ENCODE measurements at places on chromosomes 12 and 14.

DNA sequence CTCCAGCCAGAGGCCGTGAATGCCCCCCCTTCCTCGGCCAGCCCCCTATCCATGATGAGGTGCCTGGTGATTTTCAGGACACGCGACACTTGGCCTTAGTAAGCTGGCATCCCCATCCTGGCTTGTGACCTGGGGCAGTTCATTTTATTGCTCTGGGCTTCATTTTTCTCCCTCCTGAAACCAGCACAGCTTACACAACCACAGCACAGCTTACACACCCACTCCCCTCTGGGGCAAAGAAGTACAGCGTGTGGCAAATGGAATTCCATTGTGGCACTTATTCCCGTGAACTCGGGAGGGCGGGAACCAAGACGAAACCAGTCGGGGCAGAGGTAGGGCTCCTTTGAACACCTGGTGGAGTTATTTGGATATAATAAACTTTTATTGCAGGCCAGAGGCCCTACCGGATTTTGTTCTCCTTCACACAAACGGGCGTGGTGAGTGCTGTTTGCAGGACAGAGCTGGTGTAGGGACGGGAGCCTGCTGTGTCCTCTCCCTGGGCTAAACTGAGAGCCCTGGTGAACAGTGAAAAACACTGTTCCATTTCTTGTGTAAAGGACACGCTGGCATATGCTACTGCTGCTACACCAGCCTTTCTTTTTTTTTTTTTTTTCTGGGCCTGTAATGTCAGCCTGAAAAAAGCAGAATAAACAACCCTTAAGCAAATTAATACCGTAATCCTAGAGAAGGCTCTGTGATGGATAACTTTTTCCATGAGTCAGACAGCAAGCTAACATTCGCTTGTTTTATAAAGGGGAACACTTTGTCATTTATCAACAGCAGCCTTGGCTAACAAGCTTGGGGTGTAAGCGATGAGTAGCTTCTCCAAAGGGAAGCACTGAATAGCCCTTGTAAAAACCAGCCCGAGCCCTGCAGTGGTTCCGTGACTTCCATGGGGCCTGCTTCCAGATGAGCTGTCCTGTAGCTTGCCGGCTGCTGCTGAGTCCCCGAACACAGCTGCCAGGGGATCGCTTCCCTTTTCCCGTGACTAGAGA lies 29.3 kb downstream of the CD9 start:
- DNase-seq: no peak

DNA sequence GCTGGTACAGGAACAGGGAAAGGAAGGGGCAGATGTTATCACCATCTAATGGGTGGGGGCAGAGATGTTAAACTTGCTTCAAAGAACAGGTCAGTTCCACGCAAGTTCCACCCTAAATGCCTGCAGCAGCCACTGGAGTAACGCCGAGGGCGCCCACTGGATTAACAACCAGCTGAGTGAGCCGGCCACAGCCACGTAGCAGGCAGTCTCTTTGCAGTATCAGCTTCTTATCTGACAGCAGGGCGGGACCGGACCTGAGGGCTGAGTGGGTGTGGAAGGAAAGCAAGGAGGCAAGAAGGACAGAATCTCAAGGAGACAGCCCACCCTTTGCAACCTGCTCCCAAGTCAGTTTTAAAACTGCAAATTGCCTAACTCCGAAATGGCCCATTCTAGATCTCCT lies 38.4 kb upstream of the FOXN3 start:
- no peak for DNase-seq

DNA sequence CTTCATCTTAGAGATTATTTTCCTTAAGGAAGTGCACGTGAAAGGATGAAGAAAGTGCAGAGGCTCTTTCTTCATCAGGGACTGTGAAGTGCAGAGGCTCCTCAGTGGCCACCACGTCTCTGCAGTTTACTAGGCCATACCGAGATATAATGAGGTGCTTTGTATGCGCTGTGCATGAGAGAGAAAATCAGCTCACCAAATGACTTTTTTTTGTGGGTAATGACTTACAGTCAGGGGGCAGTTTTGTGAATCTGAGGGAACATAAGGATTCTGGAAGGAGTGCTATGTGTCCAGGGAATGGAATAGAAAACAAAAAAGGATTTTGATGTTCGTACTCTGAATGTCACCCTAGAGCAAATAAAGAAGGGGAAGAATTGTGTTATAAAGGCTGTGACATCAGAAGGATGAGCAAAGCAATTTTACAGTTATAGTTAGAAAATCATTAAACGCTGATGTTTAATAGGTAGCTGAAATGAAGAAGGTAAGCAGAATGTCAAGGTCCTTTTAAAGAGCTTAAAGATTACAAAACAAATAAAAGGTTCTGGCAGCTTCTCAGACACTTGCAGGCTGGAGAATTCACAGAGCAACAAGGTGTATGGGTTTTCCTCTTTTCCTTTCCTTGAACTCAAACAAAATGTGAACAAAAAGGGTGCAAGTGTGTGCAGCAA lies 247.5 kb upstream of the NOVA1 start:
- no peak for DNase-seq

DNA sequence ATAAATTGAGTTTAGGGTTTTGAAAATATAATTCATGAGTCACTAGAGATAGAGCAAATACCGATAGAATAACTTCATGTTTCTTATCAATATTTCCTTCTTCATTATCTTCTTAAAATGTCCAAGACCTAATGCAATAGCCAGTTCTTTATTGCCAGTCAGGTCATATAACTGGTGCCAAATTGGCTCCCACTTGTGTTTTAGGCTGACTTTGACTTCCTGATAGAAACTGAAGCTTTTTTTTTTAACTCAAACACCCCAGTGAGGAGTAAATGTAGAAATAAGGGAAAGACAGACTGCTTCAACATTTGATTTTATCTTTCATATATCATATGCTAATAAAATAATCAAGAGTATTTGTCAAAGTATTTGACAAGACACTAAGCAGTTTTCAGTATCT lies 80.7 kb downstream of the ARMH4 start:
- DNase-seq: no peak

- DNase-seq: no peak
Observed at GRCh38 chr14:37221073-37221472, 23.3 kb downstream of the MIPOL1 start.

DNA sequence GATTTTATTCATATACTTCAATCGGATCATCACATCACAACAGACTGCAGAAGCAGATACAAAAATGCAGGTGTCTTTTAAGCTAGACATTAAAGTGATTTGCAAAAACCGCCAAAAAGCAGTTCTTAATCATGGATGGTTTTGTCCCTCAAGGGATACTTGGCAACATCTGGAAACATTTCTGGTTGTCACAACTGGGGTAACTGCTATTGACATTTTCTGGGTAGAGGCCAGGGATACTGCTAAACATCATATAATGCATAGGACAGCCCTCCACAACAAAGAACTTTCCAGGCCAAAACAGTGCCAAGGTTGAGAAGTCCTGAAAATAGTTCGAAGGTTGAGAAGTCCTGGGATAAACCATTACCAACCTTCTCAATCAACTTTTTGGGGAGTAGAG lies 101.8 kb upstream of the BBS10 start:
- DNase-seq: no peak

DNA sequence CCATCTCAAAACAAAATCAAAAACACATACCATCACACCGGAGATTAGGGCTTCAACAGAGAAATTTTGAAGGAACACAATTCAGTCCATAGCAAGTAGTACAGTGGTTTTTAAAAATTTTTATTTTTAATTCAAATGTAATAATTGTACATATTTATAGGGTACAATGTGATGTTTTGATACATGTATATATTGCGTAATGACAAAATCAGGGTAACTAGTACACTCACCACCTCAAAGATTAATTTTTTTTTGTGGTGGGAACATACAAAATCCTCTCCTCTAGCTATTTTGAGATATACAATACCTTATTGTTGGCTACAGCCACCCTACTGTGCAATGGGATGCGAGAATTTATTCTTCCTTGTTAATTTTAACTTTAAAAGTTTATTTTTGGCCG lies 26.0 kb upstream of the ETFBKMT start:
- no peak for DNase-seq

DNA sequence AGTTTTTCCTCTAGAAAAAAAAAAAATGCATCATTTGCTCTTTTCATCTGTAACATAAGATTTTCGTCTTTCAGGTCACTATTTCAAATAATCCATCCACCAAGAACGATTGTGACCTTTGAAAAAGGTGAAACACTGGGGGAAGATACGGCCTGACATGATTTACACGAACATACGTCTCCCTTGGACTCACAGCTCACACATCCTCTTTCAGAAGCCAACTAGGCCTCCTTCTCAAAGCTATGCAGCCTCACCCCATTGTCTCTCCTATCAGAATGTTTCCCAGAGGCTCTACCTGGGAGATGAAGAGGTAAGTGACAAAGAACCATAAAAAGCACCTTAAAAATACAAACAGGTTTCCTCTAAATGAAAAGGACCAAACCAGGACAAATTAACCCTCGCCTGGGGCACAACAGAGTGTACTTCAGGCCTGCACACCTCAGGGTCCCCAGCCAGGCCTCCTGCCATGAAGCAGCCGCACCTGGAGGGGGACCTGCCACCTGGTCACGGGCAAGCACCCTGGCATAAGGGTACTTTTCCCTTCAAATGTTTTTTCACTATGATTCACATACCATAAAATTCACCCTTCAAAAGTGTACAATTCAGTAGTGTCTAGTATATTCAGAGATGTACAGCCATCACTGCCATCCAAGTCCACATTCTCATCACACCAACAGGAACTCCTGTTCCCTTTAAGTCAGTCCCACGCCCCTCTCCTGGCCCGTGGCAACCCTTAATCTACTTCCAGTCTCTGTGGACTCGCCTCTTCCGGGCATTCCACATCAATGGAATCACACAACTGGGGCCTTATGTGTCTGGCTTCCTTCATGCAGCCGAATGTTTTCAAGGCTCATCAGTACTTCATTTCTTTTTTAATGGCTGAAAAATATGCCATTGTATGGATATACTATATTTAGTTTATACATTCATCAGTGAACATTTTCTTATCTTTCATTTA lies 5.4 kb downstream of the SLC15A4 start:
- DNase-seq: no peak

DNA sequence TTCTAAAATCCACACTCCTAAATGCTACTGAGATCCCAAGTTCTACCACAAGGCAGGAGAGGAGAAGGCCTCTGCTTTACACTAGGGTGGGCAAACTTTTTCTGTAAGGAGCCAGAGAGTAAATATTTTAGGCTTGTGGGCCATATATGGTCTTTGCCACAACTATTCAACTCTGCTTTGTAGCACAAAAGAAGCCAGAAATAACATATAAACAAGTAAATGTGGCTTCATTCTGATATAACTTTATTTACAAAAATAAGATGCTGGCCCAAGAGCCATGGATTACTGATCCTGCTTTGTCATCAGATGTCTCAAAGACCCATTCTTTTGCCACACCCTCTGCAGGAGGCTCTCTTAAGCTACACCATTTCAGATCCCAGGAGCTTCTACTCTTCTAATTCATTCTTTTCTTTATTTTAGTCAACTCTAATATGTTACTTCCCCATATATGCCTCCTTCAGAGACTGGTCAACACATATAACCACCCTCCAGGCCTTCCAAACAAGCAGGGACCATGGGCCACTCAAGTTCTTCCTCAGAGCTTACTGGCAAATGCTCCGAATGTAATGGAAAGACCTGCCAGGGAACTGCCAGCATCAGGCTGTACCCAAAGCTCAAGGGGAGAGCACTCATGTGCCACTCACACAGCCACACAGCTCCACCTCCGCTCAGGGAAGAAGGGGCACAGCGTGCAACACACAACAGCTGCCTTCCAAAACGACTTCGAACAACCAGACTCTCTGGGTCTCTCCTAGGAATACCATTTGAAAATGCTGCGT lies 15.6 kb downstream of the APPL2 start:
- no peak for DNase-seq

- no peak for DNase-seq
Observed at GRCh38 chr14:48398675-48399282, 723.4 kb upstream of the MDGA2 start.

DNA sequence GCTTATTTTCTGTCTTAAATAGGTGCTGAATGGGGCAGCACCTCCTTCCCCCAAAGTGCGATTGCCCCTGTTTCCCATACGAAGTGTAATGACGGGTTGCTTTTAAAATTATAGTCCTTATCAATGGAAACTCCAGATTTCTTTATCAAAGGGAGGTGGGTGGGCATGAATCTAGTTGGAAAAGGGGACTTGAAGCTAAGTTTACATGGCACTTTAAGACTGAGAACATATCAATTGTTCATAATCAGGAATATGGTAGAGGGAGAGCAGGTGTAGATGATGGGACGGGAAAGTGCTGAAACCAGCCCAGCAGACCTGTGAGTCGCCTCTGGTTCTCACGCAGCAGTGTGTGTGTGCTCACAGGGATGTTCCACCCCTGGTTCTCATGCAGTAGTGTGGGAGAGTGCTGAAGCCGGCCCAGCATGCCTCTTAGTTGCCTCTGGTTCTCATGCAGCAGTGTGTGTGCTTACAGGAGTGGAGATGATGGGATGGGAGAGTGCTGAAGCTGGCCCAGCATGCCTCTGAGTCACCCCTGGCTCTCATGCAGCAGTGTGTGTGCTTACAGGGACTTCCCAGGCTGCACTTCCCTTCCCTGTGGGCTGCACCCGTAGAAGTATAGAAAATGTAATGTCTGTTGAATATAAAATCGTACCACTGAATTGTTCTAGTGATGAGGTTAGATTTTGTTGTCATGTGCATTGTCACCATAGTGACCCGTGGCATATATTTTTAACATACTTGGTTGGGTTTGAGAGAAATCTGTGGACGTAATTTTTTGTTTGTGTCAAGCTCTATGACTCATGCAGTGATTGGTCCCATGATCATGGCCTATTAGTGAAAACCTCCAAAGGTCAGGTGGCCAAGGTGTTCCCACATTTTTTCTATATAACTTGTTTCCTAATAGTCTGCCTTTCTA lies 51.6 kb downstream of the GPATCH2L start:
- DNase-seq: no peak

GRCh38 chr14:89746654-89747053 lies 207.9 kb downstream of the EFCAB11 start:
- no peak for DNase-seq

- DNase-seq: no peak
Observed at GRCh38 chr12:63228853-63229252, 77.9 kb upstream of the AVPR1A start.

GRCh38 chr12:113232840-113233585 lies 11.7 kb downstream of the TPCN1 start:
- peak; percentile 24 for DNase-seq

DNA sequence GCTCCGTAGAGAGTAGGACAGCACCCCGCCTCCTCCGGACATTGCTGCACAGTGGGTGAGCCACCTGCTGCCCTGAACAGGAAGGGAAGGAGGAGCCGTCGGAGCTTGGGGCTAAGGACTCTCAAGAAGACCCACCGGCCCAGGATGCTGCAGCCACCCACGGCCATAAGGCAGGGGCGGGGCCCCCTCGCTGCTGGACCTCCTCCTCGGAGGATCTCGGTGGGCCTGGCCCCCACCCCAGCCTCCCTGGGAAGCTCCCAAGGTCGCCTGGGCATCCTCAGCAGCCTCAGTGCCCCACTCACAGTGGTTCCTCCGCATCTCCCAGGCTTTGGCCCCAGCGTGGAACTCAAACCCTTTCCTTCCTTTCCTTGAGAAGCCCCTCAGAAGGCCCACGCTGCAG lies 68.6 kb upstream of the DIO3 start:
- no peak for DNase-seq

GRCh38 chr12:26869908-26870459 lies 37.0 kb upstream of the ITPR2 start:
- DNase-seq: no peak
